KBM-7 (cell line): ENCODE measurements at places on chromosomes 5 and 9.

GRCh38 chr5:1322036-1322900 lies 22.6 kb downstream of the CLPTM1L start:
- DNase-seq = no peak

- no peak for DNase-seq
Observed at GRCh38 chr9:37905131-37905505, 1.2 kb upstream of the SLC25A51 start.

- no peak for DNase-seq
Observed at GRCh38 chr5:155605920-155606319, 592.4 kb downstream of the KIF4B start.

- no peak for DNase-seq
Observed at GRCh38 chr5:95798048-95798447, 24.5 kb downstream of the GLRX start.

DNA sequence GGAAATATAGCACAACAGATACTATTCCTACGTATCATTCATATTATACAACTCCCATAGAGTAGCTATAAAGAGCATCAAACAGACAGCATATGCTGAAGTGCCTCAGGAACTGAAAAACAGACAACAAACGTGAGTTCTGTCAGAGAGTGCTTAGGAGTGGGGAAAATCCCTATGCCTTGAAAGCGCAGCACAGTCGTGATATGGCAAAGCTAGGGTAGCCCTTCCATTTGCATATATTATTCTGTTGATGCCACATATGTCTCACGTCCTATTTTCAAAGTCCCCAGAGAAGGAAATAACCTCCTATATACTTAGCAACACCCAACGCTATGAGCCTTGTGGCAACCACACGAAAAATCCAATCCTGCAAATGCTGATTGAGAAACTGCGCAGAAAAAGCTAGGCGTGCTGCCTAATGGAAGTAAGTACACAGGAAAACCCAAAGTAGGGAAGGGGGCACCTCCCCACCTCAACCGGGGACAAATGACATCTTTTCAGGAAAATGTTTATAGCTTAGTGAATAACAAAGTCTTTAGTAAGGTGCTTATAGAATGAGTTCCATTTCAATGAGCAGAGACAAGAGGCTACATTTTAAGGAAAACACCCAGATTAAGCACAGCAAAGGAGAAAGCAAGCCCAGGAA lies 105.1 kb downstream of the MED10 start:
- no peak for DNase-seq

GRCh38 chr5:87404359-87404758 lies 8.4 kb downstream of the CCNH start:
- DNase-seq = no peak

GRCh38 chr9:137740312-137740711 lies 121.5 kb downstream of the EHMT1 start:
- DNase-seq = no peak

DNA sequence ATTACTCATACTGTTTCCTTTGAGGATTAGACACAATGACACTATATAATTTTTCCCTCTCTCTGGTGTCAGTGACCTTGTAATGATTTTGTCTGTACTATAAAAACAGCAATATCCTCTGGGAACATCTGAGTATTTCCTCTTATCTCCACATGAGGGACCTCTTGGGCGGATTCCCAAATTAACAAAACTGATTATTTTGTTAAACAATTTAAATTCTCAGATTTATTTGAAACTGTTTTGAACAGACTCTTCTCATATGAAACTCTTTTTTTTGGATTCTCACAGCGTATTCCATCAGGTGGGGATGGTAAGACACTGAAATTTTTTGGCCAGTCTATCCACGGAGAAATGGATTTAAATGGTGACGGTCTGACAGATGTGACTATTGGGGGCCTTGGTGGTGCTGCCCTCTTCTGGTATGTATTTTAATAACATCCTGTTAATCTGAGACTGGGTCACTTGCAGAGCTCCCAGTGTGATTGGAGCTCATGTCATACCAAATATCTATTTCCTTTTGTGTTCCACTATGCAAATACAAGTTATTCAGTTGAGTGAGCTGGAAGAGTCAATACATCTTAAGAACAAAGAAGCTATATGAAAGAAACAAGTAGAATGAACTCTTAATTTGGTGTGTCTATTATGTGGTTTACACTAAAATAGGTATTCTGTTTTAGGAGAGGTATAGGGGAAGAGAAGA lies 73.8 kb upstream of the ITGA2 start:
- DNase-seq = peak; percentile 91

DNA sequence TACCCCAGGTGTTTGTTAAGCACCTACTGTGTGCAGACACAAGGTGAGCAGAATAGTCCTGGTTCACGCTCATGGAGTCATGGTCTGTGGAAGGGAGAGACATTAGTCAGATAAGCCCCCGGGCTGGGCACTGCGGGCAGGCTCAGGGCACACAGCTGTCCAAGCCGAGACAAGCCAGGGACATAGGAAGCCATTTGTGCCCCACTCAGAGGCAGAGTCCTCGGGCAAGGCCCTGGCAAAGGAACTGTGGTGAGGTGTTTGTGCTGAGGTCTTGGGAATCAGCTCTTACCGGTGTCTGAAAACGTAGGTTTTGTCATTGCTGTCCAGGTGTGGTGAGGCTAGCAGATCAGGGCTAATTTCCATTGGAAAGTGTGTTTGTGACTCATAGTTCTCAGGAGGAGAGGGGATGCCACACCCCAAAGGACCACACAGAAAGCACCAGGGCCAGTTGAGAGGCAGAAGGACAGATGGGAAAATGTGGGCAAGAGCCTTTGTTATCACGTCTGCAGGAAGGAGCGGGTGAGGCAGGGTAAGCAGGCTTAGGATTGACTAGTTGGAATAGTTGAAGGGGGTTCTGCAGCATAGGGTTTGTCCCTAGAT lies 46.1 kb upstream of the NEURL1B start:
- no peak for DNase-seq

DNA sequence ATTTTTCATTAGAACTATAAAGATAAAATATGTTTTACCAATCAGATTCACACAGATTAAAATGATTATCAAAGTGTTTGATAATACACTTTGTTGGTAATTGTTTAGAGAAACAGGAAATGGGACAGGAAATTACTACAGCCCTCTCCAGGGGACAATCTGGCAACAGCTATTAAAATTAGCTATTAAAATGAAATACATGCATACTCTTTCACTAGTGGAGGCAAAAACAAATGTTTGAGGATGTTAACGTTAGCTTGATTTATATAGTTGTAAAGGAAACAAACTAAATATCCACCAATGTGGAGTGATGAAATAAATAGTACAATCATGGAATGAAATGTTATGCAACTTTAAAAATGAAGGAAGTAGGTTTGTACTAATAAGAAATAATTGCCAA lies 53.7 kb downstream of the TARS1 start:
- no peak for DNase-seq

GRCh38 chr5:132142459-132142858 lies 68.9 kb downstream of the CSF2 start:
- DNase-seq = no peak

DNA sequence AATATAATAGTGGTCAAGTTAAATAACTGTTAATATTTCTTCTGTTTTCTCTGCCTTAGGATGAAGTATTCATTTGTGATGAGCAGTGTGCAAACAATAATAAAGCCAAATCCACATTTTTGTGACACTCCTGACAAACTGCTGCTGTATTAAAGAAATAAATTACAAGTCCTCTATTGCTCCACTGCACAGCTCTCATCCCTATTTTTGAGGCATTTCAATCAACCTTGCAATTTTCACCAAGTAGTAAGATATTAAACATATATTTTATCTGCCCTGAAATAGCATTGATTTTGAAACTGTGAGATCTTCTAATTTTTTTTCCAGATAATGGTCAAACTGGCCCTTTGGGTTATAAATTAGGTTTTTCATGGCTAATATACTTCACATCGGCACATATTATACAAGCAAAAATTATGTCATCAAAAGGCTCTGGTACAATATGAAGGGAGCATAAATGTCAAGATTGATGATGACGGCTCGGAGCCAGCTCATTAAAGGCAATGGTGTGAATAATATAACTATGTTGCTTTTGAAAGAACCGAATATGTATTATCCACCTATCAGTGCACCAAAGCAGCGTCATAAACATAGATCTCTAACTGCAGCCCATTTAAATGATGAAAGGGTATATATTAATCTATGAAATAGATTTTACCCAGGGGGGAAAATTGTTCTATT lies 764.9 kb downstream of the DNAH5 start:
- DNase-seq = no peak

DNA sequence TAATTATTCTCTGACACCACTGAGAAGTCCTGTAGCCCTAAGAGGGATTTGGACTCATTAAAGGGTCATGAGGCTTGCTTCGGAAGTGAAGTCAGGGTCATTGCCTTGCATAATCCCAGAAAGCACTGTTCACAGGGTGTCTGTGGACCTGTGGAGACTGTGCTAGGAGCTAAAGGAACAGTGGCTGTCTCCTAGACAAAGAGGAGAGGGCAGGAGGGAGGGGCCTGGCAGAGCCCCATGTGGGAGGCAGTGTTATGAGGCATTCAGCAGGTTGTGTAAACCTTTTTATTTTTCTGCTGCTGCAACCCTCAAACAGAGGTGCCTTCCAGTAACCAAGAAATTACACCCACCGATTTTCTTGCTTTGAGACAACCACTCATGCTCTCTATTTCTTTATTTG lies 3.3 kb downstream of the TMEM174 start:
- DNase-seq = no peak

DNA sequence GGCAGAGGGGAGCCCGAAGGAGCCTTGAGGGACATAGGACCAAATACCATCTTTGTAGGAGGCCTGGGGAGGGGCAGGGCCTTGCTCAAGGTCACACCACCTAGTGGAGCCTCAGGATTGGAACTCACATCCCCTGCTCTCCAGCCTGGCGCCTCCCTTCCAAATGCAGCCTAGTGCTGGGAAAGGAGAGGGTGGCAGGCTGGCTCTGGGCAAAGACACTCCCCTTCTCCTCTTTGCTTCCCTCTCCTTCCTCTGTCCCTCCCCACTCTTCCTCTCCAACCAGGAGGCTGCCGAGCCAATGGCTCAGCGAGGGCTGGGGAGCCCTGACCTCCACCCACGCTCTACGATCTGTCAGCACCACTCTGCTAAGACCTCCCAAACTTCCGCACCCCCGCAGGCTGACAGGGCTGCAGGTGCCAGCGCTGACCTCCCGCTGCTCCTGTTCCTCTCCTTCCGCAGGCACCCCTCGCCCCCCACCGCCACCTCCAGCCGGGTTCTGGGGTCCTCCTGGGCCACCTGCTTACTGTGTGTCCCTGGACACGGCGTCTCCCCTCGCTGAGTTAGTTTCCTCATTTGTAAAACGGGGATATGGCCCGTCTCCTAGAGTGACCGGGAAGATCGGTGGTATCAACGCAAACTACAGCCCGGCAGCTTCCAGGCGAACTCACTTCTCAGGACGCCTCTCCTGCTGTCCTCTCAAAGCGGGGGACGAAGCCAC lies 52.9 kb downstream of the C9orf50 start:
- DNase-seq = peak; percentile 70

DNA sequence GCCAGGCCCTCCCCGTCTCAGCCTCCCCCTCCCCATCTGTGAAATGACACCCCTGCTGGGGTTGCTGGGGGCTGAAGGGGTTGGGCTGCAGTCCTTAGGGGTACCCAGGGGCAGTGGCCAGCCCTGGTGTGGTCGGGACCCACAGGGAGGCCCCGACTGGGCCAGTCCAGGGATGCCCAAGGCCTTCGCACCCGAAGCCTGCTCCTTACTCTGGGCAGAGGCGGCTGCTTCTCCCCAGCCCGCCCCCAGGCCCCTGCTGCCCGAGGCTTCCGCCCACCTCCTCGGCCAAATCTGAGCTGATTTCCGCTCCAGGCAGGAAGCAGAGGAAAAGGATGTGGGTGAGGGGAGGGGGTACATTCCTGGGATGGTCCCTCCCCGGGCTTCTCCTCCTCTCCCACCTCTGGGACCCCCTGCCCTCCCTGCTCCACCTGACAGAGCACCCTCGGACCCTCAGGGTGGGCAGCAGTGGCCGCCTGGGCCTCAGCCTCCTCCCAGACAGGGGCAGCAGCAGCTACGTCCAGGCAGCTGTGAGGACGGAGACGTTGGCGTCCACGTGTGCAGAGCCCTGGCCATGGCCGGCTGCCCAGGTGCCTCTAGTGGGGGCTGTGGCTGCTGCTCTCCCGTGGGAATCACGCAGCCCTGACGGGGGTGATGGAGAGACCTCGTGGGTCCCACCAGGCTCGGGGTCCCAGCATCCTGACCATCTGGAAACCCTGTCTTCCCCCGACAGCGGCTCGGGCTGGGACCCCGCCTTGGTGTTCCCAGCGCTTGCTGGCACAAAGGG lies 4.2 kb upstream of the NRARP start:
- DNase-seq = no peak

- peak; percentile 49 for DNase-seq
Observed at GRCh38 chr5:148816782-148817181, 9.6 kb upstream of the ADRB2 start.

DNA sequence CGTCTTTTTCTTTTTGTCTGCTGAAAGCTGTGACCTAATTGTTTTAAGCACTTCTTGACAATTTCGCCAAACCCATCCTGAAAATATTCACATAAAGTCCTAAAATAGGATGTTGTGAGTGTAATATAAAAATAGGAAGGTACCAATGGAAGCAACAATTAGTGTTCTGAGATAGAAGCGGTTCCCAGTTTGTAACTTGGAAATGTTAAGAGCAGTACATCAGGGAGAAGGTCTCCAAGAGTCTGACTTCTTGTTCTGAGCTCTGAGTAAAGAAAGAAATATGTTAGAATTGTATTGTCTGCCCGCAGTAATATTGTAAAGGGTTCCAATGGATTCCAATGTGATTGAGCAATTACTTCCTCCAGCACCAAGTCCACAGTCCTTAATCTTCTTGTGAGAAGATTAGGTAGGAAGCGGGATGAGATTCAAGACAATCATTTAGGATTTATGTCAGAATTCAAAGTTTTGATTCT lies 3.9 kb downstream of the VCAN start:
- DNase-seq = no peak

DNA sequence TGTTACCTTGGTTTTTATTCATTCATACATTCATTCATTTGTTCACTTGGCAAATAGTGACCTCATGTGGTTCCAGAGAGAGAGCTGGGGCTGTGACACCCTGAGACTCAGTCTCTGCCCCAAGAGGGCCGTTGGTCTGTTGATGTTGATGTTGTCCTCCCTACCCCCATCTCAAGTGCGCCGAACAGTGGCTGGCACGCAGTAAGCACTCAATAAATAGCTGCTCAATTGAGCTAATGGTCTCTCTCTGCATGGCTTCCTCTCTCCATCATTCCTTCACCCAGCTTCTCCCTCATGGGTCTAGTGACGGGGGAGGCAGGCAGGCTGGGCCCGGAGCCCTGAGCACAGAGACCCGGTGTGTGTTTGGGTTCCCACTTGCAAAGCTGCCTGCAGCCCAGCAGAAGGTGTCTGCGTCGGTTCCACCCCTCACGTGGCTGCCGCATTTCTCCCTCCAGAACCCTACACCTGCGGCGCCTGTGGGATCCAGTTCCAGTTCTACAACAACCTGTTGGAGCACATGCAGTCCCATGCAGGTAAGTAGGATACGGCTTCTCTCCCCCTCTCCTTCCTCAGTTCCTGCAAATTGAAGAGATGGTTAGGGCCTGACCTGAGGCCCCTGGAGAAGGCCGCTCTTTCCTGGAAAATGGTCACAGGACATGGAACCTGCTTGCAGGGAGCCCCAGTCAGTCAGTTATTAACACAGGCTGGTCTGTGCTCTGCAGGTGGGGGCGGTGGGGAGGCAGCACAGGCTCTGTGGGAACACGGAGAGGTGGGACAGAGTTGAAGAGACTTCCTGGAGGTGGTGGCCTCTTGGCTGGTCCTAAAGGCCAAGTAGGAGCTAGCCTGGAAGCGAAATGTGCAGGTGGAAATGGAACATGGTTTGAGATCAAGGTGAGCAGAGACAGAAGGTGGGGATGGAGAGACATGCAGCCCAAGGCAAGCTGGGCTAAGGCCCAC lies 42.0 kb downstream of the AMBP start:
- no peak for DNase-seq

GRCh38 chr5:16540421-16540820 lies 74.8 kb upstream of the ZNF622 start:
- DNase-seq = no peak

- no peak for DNase-seq
Observed at GRCh38 chr5:61820836-61821235, 485.2 kb upstream of the KIF2A start.
